A549 treated with CORT108297 at 1 μM for 4 hours (cell line): ENCODE measurements at places on chromosomes 12 and 14. TPM values are rescaled to one million over a fixed set of nuclear protein-coding genes. Genes with fewer than 3 reads are reported as not detected.

The BBOF1 gene
- 2.7 to 5.4 TPM (median 2.9 TPM) in 5 replicates for total RNA-seq

The FAR2 gene
- not detected in 5 replicates for total RNA-seq

The TXNDC16 gene
- 0.80 to 1.2 TPM (median 1.2 TPM) in 5 replicates for total RNA-seq

The P2RX7 gene
- total RNA-seq = not detected in 5 replicates

The HELB gene
- 1.2 to 1.8 TPM (median 1.5 TPM) in 5 replicates for total RNA-seq

The CEBPE gene
- total RNA-seq = not detected in 5 replicates

The PLEKHD1 gene
- 0.02 to 0.04 TPM (median 0.03 TPM) in 3 of 5 replicates, not detected in the others for total RNA-seq

The CISTR gene
- total RNA-seq = not detected in 5 replicates

The ACSM4 gene
- not detected in 5 replicates for total RNA-seq

The GPATCH2L gene
- total RNA-seq = 17.9 to 27.1 TPM (median 24.1 TPM) in 5 replicates

The TESPA1 gene
- total RNA-seq = not detected in 5 replicates

The IAPP gene
- total RNA-seq = not detected in 5 replicates
